NCI-H1694 treated with DMSO at 0.1 percent for 48 hours (cell line): ENCODE measurements at places on chromosomes 13 and 19.

DNA sequence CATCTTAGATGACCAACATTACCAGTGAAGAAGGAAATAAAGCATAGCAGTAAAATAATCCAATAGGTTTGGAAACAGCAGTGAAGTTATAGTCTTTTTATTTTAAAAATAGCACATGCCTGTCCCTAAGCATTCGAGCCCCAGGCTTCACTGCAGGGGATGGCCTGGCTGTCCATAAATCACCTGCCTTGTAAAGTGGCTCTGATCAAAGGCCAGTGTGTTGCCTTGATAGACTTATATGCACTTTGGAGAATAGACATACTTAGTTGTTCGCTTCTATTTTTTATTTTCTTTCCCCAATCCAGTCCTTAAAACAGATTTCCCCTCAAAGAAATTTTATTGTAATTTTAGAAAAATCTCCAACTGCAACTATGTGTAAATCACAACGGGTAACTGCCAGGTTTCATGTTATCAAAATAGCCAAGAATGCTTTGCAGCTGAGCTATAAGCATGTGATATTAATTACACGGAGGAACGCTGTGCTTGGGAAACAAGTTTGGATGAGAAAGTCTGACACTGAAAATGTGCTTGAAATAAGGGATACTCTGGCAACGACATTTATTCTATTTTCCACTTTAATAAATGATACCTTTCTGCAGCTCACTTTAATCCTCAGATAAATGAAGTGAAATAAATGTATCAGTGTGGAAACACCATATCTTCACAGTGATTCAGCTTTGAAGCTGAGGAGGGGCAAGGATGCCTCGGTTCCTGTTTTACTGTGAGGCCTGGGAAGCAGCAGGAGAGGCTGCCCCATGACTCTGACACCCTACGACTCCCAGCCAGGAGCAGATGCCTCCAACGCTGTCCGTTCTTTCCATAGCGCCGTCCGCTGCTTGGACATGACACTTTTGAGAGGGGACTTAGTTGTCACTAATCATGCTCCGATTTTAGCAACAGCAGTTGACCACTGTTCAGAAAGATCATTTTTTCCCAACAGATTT is 5.5 kb upstream of the METTL21C start:
- DNase-seq, result no peak

DNA sequence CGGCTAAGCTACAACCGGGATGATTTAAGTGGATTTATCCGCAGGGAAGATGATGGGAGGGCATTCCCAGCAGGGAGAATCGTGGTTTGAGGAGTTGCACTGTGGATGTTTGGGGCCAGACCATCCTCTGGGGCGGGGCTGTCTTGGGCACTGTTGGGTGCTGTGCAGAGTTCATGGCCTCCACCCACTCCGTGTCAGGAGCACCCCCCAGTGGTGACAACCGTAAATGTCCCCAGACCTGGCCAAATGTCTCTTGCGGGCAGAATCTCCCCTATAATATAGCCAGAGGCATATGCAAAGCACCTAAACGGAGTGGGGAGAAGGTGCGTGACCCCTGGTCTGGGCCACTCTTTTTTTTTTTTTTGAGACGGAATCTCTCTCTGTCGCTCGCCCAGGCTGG is 40.2 kb downstream of the SMIM24 start:
- DNase-seq, result peak; percentile 2

GRCh38 chr13:48319531-48320398 is 16.2 kb downstream of the RB1 start:
- DNase-seq, result no peak

DNA sequence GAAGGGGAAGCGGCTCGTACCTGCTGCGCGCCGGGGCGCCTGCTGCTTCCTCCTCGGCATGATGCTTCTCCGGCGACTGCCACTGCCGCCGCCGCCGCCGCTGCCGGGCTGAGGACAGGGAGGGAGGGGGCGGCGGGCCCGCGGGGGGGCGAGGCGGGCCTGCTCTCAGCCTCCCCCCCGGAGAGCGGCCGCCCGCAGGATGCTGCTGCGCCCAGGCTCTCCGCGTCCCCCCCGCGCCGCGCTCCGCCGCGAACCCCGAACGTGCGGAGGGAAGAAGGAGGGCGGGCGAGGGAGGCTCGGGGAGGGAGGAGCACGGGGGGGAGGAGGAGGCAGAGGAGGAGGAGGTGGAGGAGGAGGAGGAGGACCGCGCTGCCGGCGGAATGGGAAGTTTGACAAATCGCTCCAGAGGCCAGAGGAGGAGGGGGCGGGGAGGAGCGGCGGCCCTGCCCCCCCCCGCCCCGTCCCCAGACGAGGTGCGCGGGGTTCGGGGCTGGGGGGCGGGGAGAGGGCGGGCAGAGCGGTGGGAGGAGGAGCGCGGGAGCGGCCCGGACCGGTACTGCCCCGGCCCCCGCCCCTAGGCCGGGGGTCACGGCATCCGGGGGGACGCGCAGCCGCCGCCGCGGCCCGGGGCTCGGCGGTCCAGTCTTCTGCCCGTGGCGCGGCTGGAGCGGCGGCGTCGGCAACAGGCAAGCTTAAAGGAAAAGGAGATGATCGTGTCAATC is at the start of gene TSHZ3:
Gene TSHZ3 (minus strand): TSS at position 277 of the 722 bp plus-strand sequence. CDS start 217 bp downstream, at position 60.
- DNase-seq, result no peak

DNA sequence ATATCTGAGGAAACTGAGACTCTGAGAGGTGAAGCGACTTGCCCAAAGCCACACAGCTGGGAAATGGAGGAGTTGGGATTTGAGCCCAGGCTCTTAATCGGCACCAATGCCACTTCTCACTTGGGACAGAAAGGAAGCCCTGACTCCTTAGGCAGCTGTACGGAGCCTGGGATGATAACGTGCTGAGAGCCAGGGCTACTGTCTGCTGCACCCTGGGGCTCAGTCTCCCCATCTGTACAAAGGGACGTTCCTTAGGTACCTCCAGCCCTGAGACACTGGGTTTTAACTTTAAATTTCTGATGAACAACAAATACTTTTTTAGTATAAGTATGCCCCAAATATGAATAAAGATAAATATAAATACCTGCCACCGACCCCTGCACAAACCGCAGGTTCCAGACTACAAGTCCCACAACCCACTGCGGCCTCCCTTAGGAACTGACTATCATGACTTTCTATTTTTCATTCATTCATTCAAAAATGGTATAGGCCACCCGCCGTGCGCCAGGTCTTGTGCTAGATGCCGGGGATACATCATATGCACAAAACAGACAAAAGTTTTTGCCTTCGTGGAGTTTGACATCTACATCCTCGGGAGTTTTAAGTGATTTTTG is 776 bp upstream of the NCLN start:
- DNase-seq, result peak; percentile 91
